ENCODE measurements at places on chromosomes 11 and 22. TPM values are rescaled to one million over a fixed set of nuclear protein-coding genes. Genes with fewer than 3 reads are reported as not detected.

DNA sequence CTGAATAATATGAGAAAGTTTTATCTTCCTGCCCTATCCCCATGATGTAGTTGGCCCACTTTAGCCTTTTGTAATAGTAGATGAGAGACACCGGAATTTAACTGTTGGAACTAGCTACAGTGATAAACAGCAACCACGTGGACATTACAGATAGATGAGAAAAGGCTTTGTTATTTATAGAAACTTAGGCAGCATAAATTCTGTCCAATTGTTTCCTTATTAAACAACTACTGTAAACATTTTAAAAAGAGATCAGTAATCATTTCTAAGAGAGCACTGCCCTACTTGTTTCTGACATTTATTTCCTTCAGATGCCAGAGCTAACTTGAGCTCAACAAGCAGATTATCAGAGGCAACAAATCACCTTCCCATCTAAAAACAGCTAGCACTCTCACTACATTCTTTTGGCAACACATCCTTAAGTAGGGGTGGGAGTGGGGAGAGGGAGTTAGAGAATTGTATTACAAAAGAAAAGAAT is 63.1 kb downstream of the SOX6 start:
- DNase-seq = peak; percentile 27

- DNase-seq = no peak
Observed at GRCh38 chr22:45323695-45324094, 14.0 kb downstream of the FAM118A start.

GRCh38 chr11:35483131-35483820 is 42.1 kb downstream of the PAMR1 start:
- DNase-seq = no peak

GRCh38 chr11:45563810-45564209 is 101.6 kb downstream of the CHST1 start:
- DNase-seq = no peak

DNA sequence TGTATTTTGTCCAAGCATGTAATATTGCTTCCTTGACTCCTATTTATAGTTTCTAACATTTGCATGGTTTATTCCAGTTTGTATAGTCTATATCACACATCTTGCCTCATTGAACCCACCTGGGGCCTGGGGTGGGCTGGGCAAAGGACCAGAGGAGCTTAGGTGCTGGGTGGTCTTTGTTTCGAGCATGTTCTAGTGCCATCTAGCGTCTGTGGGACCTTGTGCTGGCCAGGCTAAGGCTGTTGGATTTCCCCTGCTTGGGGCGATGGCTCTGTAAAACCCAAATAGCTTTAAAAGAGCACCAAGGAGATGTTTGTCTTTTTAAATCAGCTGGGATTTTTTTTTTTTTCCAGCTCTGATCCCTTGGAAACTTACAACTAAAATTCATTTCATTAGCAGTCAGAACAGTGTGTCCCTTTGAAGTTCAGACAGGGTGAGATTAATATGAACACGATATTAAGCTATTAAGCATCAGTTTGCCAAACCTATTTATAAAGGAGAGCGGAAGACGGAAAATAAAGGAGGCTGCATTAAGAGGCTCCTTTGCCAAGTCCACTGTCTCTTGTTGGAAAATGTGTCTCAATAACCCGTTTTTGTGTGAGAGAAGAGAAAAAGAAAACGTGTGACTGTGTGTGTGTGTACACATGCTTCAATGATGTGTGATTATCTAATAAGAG is 157.4 kb downstream of the COMMD9 start:
- no peak for DNase-seq

- DNase-seq = peak; percentile 70
Observed at GRCh38 chr22:44202261-44202789, 21.6 kb downstream of the PARVG start.

Gene CSNK2A3
- 5.2 TPM for polyA plus RNA-seq

GRCh38 chr22:38730411-38730871 is 24.7 kb downstream of the GTPBP1 start:
- DNase-seq = no peak

Gene MFNG
- 0.06 TPM for polyA plus RNA-seq

DNA sequence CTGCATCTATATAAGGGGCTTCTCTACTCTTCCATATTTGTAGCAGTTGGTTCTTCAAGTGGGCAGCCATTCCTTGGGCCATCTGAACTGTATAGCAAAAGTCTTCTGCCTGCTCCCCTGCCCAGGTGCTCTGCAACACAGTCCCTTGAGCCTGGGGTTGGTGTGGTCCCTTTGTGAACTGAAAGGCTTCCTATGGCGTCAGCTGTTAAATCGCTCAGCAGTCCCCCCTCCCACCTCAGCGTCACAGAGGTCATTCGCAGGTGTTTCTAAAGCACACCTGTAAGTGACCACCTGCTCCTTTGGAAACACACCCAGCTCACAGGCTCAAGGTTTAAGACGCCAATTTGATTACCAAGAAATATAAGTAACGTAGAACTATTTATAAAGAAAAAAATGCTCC is 37.0 kb downstream of the CYB5R2 start:
- no peak for DNase-seq

GRCh38 chr11:75342231-75342918 is 9.1 kb downstream of the ARRB1 start:
- no peak for DNase-seq

DNA sequence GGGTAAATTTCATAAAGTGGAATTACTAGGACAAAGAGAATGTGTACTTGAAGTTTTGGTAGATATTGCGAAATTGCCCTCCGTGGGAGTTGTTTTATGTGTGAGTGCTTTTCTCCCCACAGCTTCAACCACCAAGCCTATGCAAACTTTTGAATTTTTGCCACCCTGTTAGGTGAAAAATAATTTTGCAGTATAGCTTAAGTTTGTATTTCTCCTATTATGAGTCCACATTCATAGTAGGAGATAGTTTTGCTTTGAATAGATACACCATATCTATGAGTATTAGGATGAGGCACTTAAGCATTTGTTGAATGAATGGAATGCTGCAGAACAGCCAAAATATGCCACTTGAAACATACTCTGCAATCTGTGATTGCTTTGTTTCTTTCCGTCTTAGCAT is 43.6 kb downstream of the UVRAG start:
- no peak for DNase-seq

Measured in AG04450 (cell line).